ENCODE measurements at places on chromosomes 16 and 17. TPM values are rescaled to one million over a fixed set of nuclear protein-coding genes. Genes with fewer than 3 reads are reported as not detected.
A peak's percentile ranks its signal among the peaks of the same experiment; 100 is the strongest.

EFNB3 gene
- total RNA-seq: 32.3 TPM

SP6 gene
- total RNA-seq: 0.74 TPM

CRYM gene
- 10.5 TPM for total RNA-seq

KCNJ18 gene
- not detected for total RNA-seq

DNA sequence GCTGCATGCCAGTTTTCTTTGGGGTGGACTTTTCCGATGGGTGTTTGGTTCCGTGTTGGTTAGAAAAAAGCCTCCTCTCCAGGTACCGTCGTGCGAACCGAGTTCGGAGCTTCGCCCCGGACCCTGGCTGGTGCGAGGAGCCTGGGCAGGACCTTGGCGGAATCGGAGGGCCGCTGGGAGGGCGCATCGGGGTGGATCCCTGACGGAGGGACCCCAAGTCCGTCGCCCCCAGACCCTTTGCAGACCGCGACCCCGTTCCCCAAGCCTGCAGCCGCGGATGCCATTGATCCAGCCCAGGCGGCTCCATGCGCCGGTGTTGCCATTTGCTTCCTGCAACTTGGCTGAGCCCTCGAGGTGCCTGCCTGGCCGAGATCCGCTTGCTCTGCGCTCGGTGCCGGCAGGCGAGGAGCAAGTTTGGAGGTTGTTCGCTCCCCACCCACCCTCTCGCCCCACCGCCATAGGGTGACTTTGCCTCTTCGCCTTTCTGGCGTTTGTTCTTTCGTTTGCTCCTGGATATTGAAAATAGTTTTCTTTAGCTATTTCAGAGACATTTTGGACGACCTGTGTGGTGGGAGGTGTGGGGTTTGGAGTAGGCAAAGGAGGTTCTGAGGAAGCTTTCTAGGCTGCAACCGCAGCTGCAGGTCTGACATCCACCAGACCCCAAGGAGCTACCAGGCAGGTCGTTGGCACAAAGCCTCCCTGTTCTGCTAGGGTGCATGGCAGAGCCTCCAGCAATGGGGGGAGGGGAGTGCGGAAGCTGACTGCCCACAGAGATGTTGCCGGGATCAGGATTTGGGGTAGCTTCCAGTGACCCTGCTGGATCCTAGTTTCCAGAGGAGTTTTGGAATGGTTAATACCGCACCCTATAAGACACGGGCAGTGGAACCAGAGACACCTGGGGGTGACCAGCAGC, 58.2 kb downstream of the RAP1GAP2 start:
- no peaks in the 10 kb centered on the region for H3K27me3 ChIP-seq
- DNase-seq: no peak
- H3K36me3 ChIP-seq: peaks cover 2% of the 10 kb centered on the region
- peak overlapping the region; percentile 89 for H3K27ac ChIP-seq

DNA sequence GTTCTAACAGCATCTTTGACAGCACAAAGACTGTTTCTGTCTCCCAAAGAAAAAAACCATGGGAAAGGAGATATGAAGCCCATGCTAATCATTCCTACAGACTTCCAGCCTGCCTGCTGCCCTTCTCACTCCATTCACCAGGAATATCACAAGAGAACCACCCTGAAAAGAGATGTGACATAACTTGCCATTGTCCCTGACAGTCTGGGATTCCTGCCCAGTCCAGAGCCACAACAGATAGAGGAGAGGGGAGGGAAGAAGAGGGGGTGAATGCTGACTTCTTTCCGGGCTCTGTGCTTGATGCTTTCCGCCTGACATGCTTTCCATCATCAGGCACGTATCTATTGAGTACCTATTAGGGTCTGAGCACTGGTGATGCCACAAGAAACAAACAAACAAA, 31.6 kb upstream of the ASIC2 start:
- H3K27me3 ChIP-seq: peaks cover 53% of the 10 kb centered on the region
- H3K27ac ChIP-seq: no peak overlapping the region
- no peak for DNase-seq
- H3K4me1 ChIP-seq: no peaks in the 10 kb centered on the region
- no peaks in the 10 kb centered on the region for H3K36me3 ChIP-seq

DNA sequence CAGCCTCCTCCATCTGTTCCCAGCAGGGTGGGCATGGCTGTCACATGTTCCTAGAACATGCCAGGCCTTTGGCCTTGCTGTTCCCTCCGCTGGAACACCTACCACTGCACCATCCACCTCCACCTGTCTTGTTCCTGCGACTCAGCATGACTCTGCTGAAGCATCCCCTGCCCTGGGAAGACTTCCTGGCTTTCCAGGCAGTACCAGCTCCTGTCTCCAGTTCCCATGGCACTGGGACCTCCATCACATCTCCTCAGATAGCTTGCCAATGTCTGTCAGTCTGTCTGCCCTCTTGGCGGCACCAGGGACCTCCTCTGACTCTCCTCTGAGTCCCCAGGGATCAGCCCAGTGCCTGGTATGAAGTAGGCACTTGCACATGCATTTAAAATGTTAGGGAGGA, 15.7 kb downstream of the PDP2 start:
- no peaks in the 10 kb centered on the region for H3K27me3 ChIP-seq
- no peak overlapping the region for H3K4me3 ChIP-seq
- H3K27ac ChIP-seq: no peak overlapping the region
- peaks cover 16% of the 10 kb centered on the region for H3K4me1 ChIP-seq

- peaks cover 1% of the 10 kb centered on the region for H3K36me3 ChIP-seq
- H3K4me3 ChIP-seq: no peak overlapping the region
- H3K27me3 ChIP-seq: peaks cover 20% of the 10 kb centered on the region
- no peak for DNase-seq
Measured at GRCh38 chr16:85912211-85912974, 13.4 kb downstream of the IRF8 start.

DNA sequence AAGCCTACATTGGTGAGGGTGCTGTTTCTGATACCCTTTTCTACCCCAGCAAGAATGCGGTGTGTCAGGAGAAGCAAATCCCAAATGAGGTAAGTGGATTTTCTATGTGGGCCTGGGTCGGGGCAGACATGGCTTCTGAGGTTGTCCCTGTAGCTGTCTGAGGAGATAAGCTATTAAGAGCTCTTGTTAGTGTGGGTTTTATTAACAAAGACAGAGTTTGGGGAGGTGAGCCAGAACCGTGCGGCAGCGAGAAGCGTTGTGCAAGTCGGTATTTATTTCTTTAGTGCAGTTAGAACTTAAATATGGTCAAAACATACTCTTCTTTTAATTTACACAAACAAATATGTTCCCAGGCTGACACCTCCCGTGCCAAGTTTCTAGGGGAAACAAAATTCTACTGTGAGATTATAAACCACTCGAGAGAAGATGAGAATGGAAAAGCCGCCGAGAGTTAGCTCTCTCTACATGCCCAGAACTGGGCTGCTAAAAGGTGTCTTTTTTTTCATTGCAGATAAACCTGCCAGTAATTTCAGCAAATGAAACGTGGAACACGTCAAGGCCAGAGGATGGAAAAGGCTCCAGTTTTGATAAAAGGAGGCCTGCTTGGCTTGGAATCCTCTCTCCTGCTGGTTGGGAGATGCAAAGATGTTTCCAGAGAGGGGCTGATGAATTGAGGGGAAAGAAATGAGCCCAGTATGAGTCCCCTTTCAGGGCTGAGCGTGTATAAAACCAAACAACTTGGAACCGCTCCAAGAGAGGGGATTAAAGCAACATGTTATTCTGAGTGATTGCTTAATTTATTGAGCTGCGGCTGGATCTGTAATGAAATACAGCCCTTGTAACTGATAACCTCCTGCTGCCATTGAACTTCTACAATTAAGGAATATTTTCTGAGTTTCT, 254.6 kb downstream of the MRTFB start:
- H3K27me3 ChIP-seq: no peaks in the 10 kb centered on the region
- peaks cover 10% of the 10 kb centered on the region for H3K36me3 ChIP-seq
- no peaks in the 10 kb centered on the region for H3K4me1 ChIP-seq

- H3K4me3 ChIP-seq: no peak overlapping the region
- no peak for DNase-seq
- no peak overlapping the region for H3K27ac ChIP-seq
Measured at GRCh38 chr16:13968835-13969234, 48.9 kb downstream of the ERCC4 start.

- H3K36me3 ChIP-seq: peaks cover 6% of the 10 kb centered on the region
- H3K27me3 ChIP-seq: no peaks in the 10 kb centered on the region
- no peak for DNase-seq
Measured at GRCh38 chr17:80223142-80223815, 3.1 kb downstream of the SLC26A11 start.

- no peak for DNase-seq
- H3K27ac ChIP-seq: no peak overlapping the region
- H3K4me1 ChIP-seq: peaks cover 3% of the 10 kb centered on the region
- H3K36me3 ChIP-seq: no peaks in the 10 kb centered on the region
- H3K4me3 ChIP-seq: no peak overlapping the region
- H3K27me3 ChIP-seq: no peaks in the 10 kb centered on the region
Measured at GRCh38 chr16:59047114-59047513, 313.0 kb upstream of the GOT2 start.

GRCh38 chr16:48559462-48560211, 50.3 kb downstream of the N4BP1 start:
- no peak overlapping the region for H3K4me3 ChIP-seq
- H3K27ac ChIP-seq: no peak overlapping the region

DNA sequence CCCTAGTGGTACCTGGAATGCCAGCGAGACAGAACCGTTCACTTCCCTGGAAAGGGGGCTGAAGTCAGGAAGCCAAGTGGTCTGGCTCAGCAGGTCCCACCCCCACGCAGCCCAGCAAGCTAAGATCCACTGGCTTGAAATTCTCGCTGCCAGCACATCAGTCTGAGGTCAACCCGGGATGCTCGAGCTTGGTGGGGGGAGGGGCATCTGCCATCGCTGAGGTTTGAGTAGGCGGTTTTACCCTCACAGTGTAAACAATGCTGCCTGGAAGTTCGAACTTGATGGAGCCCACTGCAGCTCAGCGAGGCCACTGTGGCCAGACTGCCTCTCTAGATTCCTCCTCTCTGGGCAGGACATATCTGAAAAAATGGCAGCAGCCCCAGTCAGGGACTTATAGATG, 464.7 kb upstream of the TOM1L1 start:
- no peaks in the 10 kb centered on the region for H3K36me3 ChIP-seq
- H3K27ac ChIP-seq: no peak overlapping the region
- H3K27me3 ChIP-seq: peaks cover 3% of the 10 kb centered on the region
- no peaks in the 10 kb centered on the region for H3K4me1 ChIP-seq
- no peak overlapping the region for H3K4me3 ChIP-seq

- no peaks in the 10 kb centered on the region for H3K36me3 ChIP-seq
- H3K4me1 ChIP-seq: peaks cover 8% of the 10 kb centered on the region
- DNase-seq: no peak
- H3K4me3 ChIP-seq: no peak overlapping the region
Measured at GRCh38 chr17:71828182-71828596, 292.6 kb upstream of the SOX9 start.

- no peak overlapping the region for H3K27ac ChIP-seq
- no peak overlapping the region for H3K4me3 ChIP-seq
- no peak for DNase-seq
- H3K27me3 ChIP-seq: peaks cover 12% of the 10 kb centered on the region
- no peaks in the 10 kb centered on the region for H3K36me3 ChIP-seq
Measured at GRCh38 chr16:5231246-5231759, 133.7 kb upstream of the EEF2KMT start.

GRCh38 chr17:40936976-40937375, 470 bp downstream of the KRT23 start:
- no peak overlapping the region for H3K4me3 ChIP-seq
- peak overlapping the region; percentile 54 for H3K27ac ChIP-seq
- no peaks in the 10 kb centered on the region for H3K36me3 ChIP-seq
- peaks cover 24% of the 10 kb centered on the region for H3K4me1 ChIP-seq
- DNase-seq: no peak
- no peaks in the 10 kb centered on the region for H3K27me3 ChIP-seq

GRCh38 chr17:33628500-33629346, 335.6 kb upstream of the ASIC2 start:
- no peaks in the 10 kb centered on the region for H3K36me3 ChIP-seq
- no peak overlapping the region for H3K27ac ChIP-seq
- H3K4me3 ChIP-seq: no peak overlapping the region
- H3K4me1 ChIP-seq: no peaks in the 10 kb centered on the region
